Colonic mucosa (tissue), 4 donors: ENCODE measurements at places on chromosomes 7 and 10. TPM values are rescaled to one million over a fixed set of nuclear protein-coding genes. Genes with fewer than 3 reads are reported as not detected.
A peak's percentile ranks its signal among the peaks of the same experiment; 100 is the strongest.

GRCh38 chr7:2117646-2118045 is 115.1 kb downstream of the MAD1L1 start:
- no peak for DNase-seq

Gene HKDC1
- 19.0 TPM for total RNA-seq

Gene LIPJ
- total RNA-seq, result not detected

DNA sequence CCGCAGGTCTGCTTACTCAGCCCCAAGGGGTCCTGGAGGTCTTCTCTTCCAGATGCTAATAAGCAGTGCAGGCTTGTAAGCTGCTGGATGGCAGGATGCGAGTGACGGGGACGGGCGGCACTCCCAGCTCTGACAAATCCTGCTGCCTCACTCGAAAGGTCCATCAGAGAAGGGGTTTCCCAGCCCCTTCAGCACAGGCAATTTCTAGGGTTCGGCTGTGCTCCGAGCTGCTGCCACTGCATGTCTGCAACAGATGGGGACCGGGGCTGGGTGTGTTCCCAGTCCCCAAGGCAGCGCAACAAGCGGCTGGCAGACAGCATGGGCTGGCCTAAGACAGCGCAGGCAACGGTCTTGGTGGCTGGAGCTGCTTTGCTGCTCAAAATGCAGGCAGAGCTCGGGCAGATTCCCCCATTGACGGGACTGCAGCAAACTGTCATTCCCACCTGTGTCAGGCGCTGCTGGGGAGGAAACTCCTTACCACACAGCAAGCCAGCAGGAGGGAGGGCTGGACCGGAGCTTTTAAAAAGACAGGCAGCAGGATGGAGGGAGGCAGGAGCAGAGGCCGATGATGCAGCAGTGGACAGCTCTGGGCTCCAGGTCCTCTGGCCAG is 62.4 kb downstream of the PRKAG2 start:
- DNase-seq, result no peak

DNA sequence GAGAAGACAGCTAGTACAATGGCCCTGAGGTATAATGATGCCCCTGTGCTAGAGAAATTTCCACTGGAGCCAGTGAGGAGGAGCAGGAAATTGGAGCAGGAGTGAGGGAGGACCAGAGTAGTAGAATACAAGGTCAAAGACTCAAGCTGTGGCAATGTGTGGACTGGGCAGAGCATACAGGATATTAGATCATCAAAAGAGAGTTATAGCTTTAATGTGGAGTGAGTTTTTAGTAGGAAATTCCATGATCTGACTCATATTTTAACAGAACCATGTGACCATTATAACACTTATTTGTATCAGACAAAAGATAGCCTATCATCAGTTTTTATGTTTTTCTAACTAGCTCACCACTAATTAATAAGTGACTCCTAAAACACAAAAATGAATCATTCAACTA is 154.1 kb downstream of the DGKB start:
- DNase-seq, result no peak

Gene NKX2-3
- 7.9 TPM for total RNA-seq

Gene SLC26A3
- total RNA-seq, result 973 TPM

DNA sequence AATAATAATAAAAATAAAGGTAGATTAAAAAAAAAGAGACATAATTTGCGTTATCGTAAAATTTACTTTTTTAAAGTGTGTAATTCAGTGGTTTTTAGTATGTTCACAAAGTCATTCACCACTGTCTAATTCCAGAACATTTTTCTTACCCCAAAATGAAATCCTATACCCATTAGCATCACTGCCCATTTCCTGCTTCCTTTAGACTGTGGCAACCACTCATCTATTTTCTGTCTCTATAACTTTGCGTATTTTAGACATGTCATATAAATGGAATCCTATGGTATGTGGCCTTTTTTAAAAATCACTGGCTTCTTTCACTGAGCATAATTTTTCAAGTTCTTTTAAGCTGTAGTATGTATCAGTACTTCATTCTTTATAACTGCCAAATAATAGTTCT is 53.6 kb downstream of the KAT6B start:
- DNase-seq, result no peak

Gene MSRB2
- 43.2 TPM for total RNA-seq

GRCh38 chr7:150378115-150378852 is 846 bp upstream of the ZNF775 start:
- DNase-seq, result peak; percentile 85

GRCh38 chr7:49119706-49120105 is 195.4 kb downstream of the CDC14C start:
- no peak for DNase-seq

Gene SMO
- 3.6 TPM for total RNA-seq

Gene SPDYE1
- not detected for total RNA-seq

- DNase-seq, result no peak
Observed at GRCh38 chr10:3895045-3895631, 110.1 kb upstream of the KLF6 start.

Gene RADIL
- 1.9 TPM for total RNA-seq

Gene ZNF239
- 1.9 TPM for total RNA-seq

Gene MMP21
- total RNA-seq, result not detected

DNA sequence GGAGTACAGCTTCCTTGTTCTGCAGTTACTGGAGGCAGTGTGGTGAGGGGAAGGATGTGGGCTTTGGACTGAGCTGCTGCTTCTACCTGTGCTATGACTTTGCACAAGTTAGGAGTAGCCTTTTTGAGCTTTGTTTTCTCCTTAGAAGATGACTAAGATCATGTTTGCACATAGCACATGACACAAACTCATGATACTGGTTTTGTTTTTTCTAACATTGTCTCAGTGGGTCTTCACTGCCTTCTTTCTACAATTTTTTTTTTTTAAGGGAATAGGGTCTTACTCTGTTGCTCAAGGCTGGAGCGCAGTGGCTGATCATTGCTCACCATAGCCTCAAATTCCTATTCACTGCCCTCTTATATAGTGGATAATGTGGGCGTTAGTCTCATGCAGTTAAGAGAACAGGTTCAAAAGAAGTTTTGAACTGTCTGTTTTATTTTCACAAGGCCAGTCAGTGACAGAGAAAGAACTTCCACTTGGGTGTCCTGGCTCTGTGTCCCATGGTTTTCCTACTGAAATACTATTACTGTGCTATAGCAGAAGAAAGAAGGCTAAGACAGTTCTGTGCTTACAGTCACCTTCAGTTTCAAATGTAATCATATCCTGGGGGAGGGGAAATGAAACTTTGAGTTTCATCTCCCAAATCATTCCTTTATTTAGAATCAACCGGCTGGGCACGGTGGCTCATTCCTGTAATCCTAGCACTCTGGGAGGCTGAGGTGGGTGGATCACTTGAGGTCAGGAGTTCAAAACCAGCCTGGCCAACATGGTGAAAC is 72.0 kb downstream of the KAT6B start:
- DNase-seq, result no peak

DNA sequence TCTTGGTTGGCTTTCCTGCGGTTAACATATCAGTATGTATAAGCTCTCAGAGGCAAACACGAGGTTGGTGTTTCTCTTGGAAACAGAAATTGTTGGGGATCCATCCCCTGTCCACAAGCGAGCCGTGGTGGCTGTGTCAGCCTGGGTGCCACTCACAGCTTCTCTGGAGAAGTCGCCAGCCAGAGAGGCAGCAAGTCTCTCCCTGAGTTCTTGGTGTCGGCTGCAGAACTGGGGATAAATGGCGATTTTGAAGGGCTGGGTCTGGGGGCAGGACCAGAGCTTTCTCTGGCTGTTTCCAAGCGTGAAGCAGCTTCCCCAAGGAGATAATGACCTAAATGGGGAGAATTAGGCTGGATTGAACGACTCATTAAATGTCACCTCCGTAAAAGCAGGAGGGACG is 335.3 kb downstream of the GLRX3 start:
- no peak for DNase-seq

DNA sequence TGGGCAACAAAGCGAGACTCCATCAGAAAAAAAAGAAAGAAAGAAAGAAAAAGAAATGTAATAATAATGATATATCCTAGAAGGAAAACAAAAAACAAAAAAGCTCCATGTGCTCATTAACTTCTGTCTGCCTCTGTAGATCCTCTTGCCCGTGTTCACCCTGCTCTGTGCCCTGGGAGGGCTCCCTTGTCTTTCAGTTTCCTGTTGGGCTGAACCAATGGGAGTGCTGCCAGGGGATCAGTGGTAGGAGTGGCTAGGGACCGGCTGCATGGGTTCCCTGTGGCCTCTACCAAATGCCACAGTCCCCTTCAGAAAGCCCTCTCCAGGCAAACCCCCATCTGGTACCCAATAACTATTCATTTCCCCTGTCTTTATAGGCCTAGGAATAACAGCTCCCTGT is 51.8 kb upstream of the PARD3 start:
- peak; percentile 66 for DNase-seq

DNA sequence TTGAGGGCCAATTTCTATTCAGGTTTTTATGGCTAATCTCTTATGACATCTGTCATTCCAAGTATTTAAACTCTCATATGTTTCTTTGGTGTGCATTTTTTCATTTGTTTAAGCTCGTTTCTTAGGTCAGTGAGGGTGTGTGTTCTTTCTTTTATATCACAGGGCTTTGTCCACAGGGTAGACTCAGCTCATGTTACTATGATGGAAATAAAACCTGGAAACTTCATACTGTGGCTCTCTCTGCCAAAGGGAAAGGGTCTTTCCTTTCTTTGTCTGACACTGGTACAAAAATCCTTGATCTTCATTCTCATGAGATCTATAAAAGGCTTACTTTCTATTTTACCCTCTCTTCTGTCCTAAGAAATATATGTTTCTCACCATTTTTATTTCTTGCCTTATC is 129.6 kb upstream of the SP8 start:
- no peak for DNase-seq

Gene CNNM1
- total RNA-seq, result 0.27 TPM

- DNase-seq, result no peak
Observed at GRCh38 chr10:78150756-78151155, 117.1 kb downstream of the RPS24 start.

GRCh38 chr7:37031571-37032257 is 307.4 kb upstream of the AOAH start:
- DNase-seq, result peak; percentile 75

DNA sequence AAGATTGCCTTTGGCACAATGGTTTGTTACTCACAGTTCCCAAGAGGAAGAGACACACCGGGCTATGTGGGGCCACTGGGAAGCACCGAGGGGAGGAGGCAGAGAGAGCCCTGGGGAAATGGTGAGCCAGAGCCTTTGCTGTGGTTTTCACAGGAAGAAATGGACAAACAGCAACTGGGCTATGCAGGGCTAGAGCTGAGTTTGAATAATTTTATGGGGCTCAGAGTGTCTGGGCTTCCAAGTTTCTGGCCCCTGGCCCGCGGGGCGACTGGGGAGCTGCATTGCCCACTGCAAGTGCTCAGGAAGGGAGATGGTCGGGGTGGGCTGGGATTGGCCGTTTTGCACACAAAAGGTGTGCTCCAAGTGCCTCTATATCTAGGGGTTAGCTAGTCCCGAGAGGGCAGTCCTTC is 92.6 kb downstream of the CHST15 start:
- DNase-seq, result no peak

Gene SH2D4B
- total RNA-seq, result not detected

DNA sequence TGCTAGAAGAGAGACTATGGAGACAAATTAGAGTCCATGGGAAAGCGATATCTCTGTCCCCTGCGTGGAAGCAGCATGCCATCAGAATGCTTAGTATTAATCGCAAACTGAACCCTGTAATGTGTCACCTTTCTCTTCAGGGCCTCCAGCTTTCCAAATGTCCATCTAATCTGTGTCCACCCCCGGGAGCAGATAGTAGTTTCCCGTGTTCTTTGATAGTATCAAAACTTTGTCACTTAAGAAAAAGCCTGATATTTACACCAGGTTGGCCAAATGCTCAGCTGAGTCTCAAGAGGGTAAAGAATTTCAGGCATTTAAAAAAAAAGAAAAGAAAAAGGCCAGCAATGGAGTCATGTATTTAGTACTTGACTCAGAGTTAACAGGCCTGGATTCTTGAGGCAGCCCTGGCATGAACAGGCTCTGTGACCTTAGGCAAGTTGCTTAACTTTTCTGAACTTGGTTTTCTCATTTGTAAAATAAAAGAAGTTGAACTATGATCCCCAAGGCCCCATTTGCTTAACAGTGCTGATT is 10.4 kb upstream of the GSAP start:
- no peak for DNase-seq

GRCh38 chr7:99002148-99002826 is 124.0 kb downstream of the TRRAP start:
- DNase-seq, result no peak

Gene MACROH2A2
- total RNA-seq, result 15.1 TPM

DNA sequence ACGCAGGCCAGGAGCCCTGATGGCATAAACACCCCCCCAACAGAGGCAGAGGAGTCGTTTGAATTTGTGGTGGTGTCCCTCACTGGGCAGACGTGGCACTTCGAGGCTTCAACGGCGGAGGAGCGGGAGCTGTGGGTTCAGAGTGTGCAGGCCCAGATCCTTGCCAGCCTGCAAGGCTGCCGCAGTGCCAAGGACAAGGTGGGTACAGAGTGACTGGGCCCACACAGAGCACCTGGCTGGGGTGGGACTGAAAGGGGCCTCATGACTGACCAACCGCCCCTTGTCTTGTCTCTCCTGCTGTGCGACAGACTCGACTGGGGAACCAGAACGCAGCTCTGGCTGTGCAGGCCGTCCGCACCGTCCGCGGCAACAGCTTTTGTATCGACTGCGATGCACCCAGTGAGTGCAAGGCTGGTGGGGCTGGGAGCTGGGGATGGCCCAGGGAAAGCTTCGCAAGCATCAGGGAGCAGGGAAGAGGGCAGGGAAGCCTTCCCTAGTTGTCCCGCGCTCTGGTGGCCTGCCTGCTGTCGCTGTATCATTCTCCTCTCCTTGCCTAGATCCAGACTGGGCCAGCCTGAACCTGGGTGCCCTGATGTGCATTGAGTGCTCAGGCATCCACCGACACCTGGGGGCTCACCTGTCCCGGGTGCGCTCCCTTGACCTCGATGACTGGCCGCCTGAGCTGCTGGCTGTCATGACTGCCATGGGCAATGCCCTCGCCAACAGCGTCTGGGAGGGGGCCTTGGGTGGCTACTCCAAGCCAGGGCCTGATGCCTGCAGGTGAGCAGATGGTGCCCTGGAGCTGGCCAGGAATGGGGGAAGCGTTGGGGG is 25.4 kb downstream of the GBX1 start:
- DNase-seq, result no peak

Gene GOT1
- total RNA-seq, result 135 TPM

- no peak for DNase-seq
Observed at GRCh38 chr10:3622427-3622826, 162.6 kb downstream of the KLF6 start.

GRCh38 chr7:71824006-71824760 is 588.0 kb downstream of the CALN1 start:
- no peak for DNase-seq

- DNase-seq, result no peak
Observed at GRCh38 chr7:3312583-3312982, 11.5 kb downstream of the SDK1 start.

- no peak for DNase-seq
Observed at GRCh38 chr7:114273218-114273617, 141.4 kb upstream of the FOXP2 start.

Gene SPDYE6
- total RNA-seq, result not detected

Gene PRPS1L1
- total RNA-seq, result not detected

Gene DBNL
- 81.4 TPM for total RNA-seq

- DNase-seq, result no peak
Observed at GRCh38 chr7:83143107-83143506, 19.6 kb downstream of the PCLO start.

Gene C10orf62
- not detected for total RNA-seq
